ENCODE measurements at places on chromosomes 4 and X.

GRCh38 chr4:111453216-111453615, 692.0 kb upstream of the FAM241A start:
- no peak for DNase-seq

DNA sequence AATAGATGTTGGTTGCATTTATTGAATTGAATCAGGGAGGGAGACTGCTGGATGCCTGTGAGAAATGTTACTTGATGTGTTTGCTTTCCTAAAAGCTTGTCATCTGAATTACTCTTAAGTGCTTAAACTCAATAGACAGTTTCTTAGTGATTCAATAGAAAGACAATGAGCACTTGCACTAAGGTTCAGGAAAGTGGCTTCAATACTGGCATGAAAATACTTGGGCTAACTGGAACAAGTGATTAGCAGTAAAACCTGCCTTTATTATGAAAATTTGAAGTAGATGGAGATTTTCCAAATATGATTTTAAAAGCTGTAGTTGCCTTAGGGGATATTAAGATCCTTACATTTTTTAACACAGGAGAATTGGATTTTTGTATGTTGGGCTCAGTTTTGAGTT, 123.3 kb downstream of the RNF150 start:
- no peak for DNase-seq

DNA sequence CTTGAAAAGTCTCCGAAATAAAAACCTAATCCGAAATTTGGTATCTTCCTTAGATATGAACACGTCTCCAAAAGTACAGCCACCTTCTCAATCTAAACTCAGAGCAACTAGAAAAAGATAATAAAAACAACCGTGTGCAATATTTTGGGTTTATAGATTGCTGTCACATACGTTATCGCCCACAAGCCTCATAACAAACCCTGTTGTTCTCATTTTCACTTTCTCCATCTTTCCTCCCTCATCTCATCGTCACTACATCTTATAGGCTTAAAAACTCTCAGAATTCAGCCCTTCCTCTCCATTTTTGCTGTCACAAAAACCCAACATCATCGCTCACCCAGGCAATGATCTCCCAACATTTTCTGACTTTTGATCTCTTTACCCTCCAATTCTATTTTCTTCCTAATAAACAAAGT, 448 bp upstream of the SCFD2 start:
- no peak for DNase-seq

- DNase-seq: no peak
Measured at GRCh38 chr4:3302786-3303564, 10.2 kb downstream of the RGS12 start.

GRCh38 chrX:12906046-12906761, at the start of gene TLR8:
TLR8 (plus strand) TSS chrX:12906620; CDS start chrX:12906707, 87 bp downstream.
- no peak for DNase-seq

- no peak for DNase-seq
Measured at GRCh38 chr4:74374561-74375327, 9.8 kb downstream of the EREG start.

GRCh38 chrX:13983734-13984133, 46.0 kb downstream of the GEMIN8 start:
- DNase-seq: no peak

- no peak for DNase-seq
Measured at GRCh38 chr4:177441061-177441802, 1.0 kb downstream of the AGA start.

- no peak for DNase-seq
Measured at GRCh38 chr4:61220556-61220955, 20.4 kb downstream of the ADGRL3 start.

DNA sequence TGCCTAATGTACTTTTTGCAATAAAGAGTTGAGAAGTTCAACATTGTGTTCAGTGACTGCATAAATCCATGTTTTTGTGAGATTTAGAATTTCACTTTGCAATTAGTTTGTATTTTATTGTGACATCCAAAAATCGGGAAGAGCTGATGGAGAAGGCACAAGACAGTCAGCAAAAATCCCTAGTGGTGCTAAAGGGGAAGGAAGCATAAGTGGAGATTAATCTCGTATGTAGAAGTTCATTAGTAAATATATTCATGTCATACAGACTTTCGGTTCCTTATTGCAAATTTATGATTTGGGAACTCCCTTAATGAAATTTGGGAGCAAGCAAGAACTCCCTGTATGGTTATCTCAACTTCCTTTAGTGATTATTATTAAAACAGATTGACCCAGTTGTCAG, 57.8 kb upstream of the SLC39A8 start:
- no peak for DNase-seq

- no peak for DNase-seq
Measured at GRCh38 chr4:176758323-176758722, 34.4 kb downstream of the VEGFC start.

DNA sequence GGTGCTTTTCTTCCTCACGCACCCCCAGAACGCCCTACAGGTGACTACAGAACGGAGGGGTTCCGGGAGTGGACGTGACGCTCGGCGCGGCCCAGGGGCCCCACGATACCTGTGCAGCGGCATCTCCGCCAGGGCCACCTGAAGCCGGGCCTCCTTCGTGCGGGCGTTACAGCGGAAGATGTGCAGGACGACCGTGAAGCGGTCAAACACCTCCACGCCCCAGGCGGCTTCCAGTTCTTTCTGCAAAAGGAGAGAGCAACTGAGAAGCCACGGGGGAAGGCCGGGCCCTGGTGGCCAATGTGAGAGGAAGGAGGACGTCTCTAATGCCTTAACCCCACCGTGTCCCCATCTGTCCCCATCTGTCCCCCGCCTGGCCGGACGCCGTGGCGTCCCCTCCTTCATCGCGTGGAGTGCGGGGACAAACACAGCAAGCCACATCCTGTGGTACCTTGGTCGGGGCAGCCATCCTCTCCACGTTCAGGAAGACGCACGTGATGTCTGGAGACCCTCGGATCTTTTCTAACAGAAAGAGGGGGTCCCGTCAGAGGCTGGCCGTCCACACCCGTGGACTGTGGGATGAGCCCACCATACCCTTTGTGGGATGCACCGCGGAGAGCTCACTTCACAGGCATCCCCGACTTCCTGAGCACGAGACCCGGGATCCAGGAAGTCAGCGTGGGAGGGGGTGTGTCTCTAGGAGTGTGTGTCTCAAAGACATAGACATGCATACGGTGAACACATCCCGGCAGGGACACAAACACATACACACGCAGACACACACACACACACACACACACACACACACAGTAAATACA, 3.6 kb downstream of the GTPBP6 start:
- no peak for DNase-seq

- DNase-seq: no peak
Measured at GRCh38 chr4:107616838-107617389, 103.1 kb downstream of the PAPSS1 start.

- no peak for DNase-seq
Measured at GRCh38 chrX:101079736-101080270, 1.1 kb downstream of the TMEM35A start.

DNA sequence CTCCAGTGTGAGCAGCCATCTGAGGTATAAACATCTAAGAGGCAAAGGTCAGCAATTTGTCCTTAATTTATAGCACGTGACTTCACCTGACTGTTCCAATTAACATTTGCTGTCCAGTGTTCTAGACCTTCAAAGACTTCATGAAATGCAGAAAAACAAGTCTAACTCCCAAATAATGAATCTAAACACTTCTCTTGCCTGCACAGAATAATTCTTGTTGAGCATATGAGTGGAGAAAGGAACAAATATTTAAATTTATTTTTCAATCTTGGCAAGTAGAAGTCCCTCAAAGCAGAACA, 12.0 kb downstream of the RFC1 start:
- DNase-seq: no peak
